Stimulated activated naive CD8-positive, alpha-beta T cell treated with anti-CD3 and anti-CD28 coated beads, Interleukin-15, Interleukin-2, amounts not matched to agents 100 U/mL and 50 U/mL, for 24 hours (primary cell): ENCODE measurements at places on chromosomes 1 and 21.

GRCh38 chr1:245469734-245470133 is 314.9 kb downstream of the KIF26B start:
- DNase-seq: no peak

GRCh38 chr1:1155258-1155657 is 18.4 kb upstream of the TTLL10 start:
- no peak for DNase-seq

GRCh38 chr1:158323866-158324265 is 7.5 kb downstream of the CD1B start:
- DNase-seq: no peak

- DNase-seq: no peak
Observed at GRCh38 chr1:20124456-20125057, 5.2 kb upstream of the PLA2G2D start.

DNA sequence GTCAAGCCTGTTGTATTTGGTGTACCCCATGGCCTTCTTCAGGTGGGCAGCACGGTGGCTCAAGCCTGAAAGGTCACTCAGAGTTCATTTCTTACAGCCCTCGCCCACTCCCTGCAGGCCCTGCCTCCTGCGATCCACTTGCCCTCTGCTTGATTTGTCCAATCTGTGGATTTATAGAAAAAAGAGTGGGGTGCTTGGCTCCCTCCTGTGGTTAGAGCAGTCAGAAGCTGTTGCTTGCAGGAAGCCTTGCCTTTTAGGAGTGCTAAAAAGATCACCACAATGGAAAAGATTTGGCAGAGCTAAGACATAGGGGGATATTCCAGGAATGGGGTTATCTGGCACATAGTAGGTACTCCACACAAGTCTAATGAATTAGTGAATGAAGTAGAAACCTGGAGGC is 108.0 kb upstream of the TRABD2B start:
- no peak for DNase-seq

DNA sequence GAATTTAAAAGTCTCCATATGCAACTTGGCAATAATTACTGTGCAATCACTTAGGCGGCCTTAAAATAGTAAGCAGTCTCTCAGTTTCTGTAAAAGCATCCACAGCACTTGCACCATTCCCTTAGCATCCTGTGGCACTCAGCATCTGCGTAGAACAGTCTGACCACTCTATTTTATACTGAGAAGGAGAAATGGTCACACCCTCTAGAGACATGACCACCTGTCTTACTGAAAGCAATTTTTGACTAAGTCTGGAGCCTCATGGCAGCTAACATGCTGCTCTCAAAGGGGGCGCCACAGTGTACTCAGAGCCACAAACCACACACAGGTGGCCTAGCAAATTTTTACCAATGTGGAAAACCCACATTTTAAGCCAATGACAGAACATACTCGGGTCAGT is 62.0 kb downstream of the KCNK1 start:
- no peak for DNase-seq

- DNase-seq: no peak
Observed at GRCh38 chr1:78673120-78673519, 23.5 kb downstream of the IFI44 start.

DNA sequence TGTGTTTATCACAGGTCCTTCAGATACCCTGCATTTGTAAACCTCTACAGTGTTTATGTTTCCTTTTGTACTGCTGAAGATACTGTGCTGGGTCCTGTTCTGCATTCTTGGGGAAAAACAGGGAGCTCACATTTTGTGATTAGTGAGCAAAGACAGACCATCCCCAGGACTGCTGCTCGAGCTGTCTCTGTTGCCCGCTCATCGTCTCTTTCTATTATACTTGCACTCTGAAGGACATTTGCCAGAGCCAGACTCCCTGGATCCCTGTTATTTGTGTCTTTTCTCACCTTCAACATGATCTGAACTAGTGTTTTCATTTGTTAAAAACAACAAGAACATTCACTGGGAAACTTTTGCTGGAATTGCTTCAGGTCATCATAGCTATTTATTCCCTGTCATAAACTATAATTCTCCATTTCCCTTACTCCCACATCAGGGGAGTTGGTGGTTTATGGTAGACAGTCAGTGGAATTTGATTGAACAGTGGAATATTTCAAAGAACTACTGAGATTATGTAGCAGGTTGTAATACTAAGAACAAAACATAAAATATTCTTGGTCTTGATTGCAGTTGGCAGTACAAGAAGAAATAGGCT is 53.0 kb downstream of the PRRX1 start:
- no peak for DNase-seq

GRCh38 chr1:112807999-112808398 is 92.9 kb upstream of the PPM1J start:
- no peak for DNase-seq

GRCh38 chr1:112934577-112934976 is 21.4 kb downstream of the SLC16A1 start:
- no peak for DNase-seq

DNA sequence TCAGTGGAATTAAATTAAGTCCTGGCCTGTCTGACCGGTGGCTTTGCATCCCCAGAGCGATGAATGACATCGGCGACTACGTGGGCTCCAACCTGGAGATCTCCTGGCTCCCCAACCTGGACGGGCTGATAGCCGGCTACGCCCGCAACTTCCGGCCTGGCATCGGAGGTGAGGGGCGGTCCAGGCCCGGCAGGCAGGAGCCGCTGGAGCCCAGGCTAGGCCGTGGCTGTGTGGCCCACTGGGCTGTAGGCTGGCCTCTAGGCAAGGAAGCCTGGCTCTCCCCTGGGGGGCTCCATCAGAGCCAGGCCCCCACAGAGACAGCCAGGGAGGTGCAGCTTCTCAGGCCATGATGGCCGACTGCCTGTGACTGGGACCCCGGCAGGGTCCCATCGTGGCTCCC is 5.7 kb downstream of the GABRD start:
- no peak for DNase-seq

- DNase-seq: no peak
Observed at GRCh38 chr1:229693129-229693900, 67.3 kb downstream of the URB2 start.

GRCh38 chr1:160460683-160461287 is 60.4 kb downstream of the VANGL2 start:
- DNase-seq: peak; percentile 66

DNA sequence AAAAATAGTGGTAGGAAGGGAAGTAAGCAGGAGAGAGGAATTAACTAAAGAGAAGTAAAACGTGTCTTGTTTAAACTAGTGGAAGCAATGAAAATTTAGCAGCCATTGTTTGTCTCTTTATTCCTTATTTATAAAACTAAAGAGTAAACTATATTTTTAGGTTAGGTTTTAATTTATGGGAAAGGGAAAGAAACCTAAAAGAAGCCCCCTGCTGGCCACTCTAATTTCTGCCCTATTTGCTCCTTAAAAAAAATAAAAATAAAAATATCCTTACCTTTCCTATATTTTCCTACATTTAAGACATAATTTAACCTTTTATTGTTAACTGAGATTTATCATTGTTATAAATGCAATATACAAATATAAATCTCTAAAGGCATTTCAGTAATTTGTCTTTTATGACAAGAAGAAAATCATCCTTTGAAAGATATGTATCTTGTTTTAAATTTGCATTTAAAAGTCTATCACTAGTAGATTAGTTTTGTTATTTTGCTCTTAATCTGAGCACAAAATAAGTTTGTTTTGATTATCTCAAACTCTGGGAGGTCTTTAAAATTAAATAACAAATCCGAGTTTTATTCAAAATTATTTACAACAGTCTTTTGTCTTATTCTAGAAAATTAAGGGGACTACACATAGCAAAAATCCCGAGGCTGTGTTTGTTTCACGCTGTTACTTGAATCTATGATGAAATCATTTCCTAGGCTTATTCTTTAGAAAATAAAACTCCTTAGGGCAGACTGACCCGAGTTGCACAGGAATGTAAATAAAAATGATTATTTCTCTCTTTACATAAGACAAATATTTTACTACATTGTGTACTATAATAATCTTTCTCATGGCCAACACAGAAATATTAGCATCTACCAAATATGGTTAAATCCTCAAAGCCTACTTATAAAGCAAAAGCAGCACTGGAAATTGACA is 201.7 kb downstream of the NRIP1 start:
- peak; percentile 26 for DNase-seq

- DNase-seq: no peak
Observed at GRCh38 chr1:219283541-219283940, 109.9 kb downstream of the LYPLAL1 start.

DNA sequence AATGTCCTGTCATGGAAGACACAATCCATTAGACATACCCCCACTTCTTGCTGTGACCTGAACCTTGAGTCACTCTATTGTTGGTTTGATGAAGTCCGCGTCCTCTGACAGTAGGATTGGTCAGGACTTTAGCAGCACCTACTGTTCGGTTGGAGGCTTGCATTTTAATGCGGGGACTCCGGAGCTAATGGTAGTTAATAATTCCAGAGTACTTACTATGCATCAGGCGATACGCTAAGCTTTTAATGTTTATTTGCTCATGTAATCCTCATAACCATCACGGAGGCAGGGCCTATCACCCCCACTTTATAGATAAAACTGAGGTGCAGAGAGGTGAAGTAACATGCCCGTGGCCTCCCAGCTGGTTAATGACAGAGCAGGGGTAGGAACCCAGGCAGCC is 7.9 kb upstream of the ELF3 start:
- no peak for DNase-seq

DNA sequence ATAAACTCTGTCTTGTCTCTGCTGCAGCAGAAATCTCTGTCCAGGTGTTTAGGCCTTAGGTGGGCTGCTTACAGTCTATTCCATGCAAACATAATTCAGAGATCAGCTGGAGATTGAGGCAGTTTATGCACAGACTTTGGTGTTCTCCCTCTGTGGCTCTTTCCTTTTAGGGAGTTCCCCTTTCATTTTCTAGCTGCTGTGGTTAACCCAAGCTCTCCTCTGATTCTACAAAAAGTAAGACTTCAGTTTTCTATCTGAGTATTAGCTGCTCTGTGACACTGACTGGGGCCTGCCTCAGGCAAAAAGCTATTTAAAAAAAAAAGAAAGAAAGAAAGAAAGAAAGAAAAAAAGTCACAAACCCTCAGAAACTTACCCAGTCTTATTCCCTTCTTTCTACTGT is 211.1 kb downstream of the CAMTA1 start:
- DNase-seq: no peak

DNA sequence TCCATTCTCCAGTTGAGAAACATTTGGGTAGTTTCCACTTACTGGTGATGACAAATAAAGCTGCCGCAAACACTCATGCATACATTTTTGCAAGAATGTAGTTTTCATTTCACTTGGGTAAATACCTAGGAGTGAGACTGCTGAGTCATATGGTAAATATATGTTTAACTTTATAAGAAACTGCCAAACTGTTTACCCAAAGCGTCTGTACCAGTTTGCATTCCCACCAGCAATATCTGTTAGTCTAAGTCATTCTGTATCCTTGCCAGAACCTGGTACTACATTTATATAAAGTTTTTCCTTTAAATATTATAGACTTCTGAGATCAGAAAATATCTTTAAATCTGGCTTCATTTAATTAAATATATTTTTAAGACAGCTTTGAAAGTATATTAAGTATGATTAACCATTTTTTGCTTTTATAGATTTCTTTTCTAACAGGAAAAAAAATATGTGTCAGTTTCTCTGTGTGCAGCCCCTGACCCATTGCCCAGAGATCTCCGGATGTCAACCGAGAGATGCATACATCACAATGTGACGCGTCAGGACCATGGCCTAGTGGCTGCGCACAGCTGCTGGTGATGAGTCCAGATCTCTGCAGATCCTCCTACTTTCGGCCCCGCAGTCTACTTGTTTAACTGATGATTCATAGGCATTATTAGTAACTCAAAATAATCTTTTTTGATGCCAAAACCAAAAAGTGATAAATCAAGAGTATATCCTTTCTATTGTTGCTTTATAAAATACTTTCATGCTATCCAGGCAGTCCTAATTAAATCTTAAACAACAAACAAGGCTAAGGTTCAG is 227.1 kb upstream of the MAP1LC3C start:
- DNase-seq: no peak

DNA sequence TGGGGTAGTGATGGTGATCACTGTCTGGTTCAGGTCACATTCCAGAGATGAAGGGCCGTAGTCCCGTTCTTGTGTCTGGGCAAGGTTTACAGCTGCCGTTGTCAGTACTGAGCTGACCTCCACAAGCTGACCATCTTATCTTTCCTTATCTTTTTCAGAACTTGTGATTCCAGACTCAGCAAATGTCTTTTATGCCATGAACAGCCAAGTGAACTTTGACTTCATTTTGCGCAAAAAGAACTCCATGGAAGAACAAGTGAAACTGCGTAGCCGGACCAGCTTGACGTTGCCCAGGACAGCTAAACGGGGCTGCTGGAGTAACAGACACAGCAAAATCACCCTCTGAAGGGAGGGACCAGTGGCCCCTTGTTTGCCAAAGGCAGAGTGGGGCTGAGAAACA is 111.6 kb downstream of the COLGALT2 start:
- DNase-seq: no peak
